AG08395 (cell line): ENCODE measurements at places on chromosomes 2 and 18.

GRCh38 chr18:46830633-46831032, 73.8 kb upstream of the ST8SIA5 start:
- no peak for DNase-seq

GRCh38 chr2:239476029-239476756, 75.4 kb upstream of the HDAC4 start:
- no peak for DNase-seq

- no peak for DNase-seq
Observed at GRCh38 chr2:35463805-35464596, 891.6 kb upstream of the CRIM1 start.

DNA sequence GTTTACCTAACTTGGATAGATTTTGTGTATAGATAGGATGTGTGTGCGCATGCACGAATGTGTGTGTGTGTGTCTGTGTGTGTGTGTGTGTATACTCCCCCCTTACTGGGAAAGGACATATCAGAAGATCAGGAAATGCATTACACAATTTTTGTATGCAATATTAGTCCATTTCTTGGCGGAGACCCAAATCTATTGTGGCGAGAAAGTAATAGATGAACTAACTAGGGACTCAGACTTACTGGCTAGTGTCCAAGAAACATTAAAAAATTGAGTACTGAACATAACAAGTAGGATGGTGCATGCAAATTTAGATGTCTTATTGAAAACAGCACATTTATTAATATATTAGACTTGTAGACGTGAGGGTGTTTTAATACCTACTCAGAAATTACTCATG, 1036.5 kb upstream of the FANCL start:
- DNase-seq, result no peak
